ENCODE measurements at places on chromosomes 4 and X.
A peak's percentile ranks its signal among the peaks of the same experiment; 100 is the strongest.

DNA sequence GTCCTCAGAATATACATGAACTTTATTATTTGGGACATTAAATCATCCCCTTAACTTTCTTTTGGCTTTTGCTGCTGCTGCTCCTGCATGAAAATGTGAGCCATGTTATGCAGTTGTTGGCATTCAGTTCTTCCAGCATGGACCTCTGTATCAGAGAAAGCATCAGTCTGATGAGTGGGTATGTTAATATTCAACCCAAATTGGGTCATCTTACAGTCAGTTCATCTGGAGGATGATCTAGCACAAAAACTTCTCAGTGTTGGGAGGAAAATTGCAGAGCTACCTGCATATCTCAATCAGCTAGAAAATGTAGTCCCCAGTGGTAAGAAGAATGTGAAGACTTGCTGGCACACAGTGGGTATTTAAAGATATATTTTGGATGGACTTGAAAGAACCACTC, 96.7 kb downstream of the IL1RAPL2 start:
- DNase-seq = no peak

DNA sequence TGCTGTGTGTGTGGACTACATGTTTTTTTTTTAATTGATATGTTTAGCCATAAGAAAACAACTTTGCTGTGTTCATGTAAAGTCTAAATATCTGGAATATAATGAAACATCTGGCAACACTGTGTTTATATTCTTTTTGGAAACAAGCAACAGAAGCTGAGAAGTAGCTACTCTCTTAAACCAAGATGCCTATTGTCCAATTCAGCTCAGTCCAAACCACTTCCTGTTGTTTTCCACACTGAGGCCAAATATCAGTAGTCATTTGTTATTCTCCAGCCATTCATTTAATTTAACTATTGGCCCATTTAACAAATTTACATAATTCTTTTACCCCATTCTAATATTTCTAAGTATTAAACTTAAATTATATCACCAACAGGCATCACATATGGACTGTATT, 903.0 kb upstream of the SLIT2 start:
- no peak for DNase-seq

DNA sequence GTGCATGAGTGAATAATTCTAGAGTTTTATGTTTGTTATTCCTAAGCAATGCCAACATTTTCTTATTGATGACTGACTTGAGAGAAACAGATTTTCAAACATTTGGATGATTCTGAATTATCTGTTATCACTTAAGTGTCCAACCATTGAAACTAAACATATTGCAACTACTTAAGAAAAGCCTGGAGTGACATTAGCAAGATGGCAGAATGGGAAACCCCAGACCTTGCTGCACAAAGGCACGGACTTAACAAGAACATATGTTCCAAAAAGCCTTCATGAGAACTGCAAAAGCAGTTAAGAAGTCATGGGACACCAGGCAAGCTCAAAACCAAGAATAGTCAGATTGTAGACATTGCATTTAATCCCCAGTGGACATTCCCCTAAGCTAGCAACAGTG, 215.1 kb downstream of the DCHS2 start:
- DNase-seq = no peak

DNA sequence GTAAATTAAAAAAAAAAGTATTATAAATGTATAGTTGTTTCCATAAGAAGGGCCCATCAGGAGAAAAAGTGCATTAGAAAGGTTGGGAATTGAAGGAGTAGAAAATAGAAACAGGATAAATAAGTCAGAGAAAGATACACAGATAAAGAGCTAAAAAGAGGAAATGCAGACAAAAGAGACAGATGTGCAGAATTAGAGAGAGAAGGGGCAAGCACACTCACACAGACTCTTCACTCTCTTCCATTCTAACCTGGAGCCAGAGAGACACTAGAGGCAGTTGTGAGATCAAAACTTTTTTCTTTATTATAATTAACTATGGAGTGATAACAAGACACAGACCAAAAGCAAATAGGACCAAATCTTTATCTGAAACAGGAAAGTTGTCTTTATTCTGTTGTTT, 134.1 kb downstream of the CEP135 start:
- DNase-seq = no peak

DNA sequence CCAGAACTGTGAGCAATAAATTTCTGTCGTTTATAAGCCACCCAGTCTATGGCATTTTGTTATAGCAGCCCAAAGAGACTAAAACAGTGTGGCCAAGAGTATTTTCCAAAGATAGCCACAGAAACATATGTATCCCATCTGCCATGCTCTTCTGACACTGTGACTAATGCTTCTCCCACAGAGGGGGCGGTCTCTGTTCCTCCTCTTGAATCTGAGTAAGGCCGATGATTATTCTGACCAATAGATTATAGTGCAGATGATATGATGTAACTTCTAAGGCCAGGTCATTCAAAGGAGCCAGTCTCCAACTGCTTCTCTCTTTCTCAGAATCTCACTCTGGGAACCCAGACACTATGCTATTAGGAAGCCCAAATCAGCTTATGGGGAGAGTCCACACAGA, 570.7 kb downstream of the BCOR start:
- DNase-seq = no peak

- DNase-seq = no peak
Observed at GRCh38 chrX:153897899-153898298, 6.6 kb upstream of the AVPR2 start.

- DNase-seq = no peak
Observed at GRCh38 chr4:712093-712492, 6.5 kb downstream of the PCGF3 start.

DNA sequence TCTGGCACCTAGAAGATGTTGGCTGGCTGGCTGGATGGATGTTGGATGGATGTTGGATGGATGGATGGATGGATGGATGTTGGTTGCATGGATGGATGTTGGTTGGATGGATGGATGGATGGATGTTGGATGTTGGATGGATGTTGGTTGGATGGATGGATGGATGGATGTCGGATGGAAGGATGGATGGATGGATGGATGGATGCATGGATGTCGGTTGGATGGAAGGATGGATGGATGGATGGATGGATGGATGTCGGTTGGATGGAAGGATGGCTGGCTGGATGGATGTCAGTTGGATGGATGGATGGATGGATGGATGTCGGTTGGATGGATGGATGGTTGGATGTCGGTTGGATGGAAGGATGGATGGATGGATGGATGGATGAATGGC, 96.7 kb downstream of the PSAPL1 start:
- no peak for DNase-seq

DNA sequence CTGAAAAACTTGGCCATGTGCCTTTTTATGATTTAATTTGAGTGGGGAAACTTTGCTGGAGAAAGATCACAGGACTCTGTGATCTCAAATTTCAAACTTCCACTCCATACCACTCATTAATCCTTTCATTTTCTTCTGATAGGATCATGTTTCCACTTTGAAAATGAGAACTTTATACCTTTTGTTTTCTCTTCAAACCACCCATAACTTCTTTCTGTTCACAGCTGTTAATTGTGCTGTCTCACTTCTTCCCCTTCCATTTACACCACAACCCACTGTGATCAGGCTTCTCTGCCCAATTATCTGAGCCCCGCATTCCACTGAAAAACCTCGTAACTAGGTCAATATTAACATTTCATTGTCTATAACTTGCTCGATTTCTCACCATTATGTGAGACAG, 47.0 kb upstream of the ARSJ start:
- DNase-seq = no peak

- DNase-seq = no peak
Observed at GRCh38 chrX:23008431-23009099, 8.8 kb downstream of the DDX53 start.

DNA sequence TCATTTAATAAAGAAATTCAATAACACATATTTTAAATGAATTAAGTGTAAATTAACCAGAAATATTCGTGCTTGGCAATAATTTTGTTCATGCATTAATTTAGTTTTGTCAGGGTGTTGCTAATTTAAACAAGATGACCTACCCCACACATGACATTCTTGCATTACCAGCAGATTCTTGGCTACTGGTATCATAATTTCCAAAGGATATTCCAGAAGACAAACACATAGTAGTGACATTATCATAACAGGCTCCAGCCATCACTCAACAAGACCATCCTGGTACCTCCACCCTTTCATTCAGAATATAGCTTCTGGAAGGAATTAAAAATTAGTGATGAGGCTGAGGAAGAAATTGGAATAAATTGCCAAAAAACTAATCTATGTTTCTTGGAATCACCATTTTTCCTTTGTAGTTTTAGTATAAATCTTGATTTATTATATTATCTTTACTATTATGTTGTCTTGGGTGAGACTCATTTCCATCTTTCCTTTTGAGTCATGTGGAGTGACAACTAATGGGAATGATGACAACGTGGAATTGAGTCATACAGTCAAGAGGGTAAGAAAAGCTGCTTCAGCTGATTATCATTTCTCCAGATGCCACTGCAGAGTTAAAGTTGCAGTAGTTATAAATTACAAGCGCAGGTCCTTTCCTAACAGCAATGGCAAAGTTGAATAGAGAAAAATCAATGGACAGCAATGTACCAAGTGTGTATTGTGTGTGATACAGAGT, 30.9 kb upstream of the HHIP start:
- DNase-seq = no peak

DNA sequence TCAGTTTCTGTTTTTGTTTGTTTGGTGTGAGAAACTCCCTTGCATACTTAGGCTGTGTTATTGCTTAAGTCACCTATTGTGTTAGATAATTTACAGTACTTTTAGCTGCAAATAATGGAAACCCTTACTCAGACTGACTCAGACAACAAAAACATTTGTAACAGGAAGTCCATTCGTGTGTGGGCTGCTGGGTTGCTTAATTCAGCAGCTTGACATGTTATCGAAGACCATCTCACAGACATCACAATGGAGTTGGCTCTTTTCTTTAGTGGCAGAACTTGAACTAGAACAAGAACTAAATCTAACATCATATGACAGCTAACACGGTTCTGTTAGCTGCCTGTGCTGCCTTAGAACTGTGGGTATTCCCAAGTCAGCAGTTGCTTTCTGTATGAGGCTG, 9.9 kb upstream of the GABRE start:
- DNase-seq = peak; percentile 79

- no peak for DNase-seq
Observed at GRCh38 chrX:2712890-2713840, 22.1 kb downstream of the CD99 start.

- no peak for DNase-seq
Observed at GRCh38 chr4:12861422-12861821, 622.7 kb downstream of the RAB28 start.

DNA sequence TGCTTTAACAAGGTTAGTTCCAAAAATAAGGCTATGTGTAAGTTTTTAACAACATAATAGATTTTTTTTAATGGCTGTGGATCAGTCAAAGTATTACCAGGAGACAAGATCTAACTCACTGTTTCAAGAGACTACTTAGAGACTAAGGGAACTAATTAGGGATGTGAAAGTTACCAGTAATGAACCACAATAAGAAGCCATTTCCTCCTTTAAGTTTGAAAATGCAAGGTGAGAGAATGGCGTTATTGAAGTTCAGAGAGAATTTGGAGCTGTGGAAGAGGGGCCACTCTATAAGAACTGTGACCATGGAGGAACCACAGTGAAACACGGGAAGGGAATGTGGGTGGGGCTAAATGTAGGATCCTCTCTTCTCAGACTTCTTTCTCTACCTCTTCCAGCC, 624.2 kb downstream of the GLUD2 start:
- DNase-seq = no peak

GRCh38 chr4:86939729-86940575, 5.1 kb downstream of the AFF1 start:
- no peak for DNase-seq

DNA sequence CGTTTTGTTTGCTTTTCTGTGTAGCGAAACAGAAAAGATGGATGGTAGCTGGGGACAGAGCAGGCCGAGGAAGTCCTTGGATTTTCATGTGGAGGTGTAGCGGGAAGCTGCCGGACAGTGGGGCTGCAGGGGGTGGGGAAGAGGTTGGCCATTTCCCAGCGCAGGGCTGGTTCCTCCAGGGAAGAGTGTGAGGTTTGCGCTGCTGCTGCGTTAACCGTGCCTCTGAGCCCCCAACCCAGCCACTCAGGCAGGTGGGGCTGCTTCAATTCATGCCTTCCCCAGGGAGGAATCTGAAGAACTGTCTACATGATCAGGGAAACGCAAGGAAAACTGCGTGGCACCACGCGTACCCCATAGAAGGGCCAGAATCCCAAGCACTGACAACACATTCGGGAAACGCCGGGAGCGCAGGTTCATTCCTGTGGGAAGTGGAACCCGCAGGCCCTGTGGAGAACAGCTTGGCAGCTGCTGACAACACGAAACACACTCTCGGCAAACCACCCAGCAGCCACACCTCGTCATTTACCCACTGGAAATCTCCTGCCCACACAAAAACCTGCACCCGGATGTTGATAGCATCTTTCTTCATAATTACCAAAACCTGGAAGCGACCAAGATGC, 57.7 kb downstream of the PCGF3 start:
- no peak for DNase-seq

DNA sequence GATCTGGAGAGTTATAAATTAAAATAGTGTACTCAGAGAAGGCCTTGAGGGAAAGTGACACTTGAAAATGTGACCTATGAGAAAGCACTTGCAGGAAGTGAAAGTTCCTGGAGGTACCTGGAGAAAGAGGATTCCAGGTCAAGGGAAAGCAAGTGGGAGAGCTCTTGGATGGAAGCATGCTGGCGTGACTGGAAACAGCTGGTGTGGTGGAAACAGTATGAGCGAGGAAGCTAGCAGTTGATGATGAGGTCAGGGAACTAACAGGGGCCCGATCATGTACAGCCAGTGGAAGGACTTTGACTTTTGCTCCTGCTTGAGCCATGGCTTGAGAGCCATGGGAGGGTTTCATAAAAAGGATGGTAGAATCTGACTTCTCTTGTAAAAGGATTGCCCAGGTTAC, 9.5 kb upstream of the CLCN5 start:
- DNase-seq = no peak

- no peak for DNase-seq
Observed at GRCh38 chrX:148856505-148856904, 356.1 kb downstream of the AFF2 start.

DNA sequence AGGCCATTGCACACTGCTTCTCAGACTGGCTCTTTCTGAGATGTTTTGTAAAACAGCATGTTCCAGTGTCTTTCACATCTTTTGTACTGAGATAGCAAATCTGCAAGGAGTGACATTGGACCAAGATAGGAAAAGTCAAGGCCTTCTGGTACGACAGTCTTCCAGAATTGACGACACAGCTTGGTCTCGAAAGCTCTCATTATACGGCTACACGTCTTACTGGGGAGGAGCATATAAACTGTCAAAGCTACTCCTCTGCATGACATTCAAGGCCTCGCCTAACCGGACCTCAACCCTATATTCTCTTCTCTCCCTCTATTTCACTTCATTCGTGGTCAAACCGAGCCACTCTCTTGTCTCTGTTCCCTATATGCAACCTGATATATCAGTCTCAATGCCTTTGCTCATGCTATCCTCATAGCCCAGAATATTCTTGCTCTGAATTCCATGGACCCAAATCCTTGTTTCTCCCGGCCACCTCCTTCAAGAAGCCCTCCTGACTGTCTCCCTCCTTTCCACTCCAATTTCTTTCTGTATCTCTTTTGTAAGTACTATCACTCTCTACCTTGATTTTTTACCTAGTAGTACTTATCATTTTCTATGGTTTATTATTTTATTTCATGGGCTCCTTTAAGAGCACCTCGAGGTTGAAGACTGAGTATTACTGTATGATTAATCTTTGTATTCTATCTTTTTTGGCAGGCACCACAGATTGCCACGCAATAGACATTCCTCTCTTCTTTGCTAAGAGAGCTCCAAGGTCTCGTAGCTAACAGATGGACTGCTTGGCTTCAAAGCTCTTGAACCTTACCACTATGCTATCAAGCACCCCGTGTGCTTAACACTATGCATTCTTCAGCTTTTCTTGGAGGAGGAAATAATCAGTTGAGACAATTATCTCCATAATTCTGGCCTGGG, 35.1 kb downstream of the RBM47 start:
- DNase-seq = no peak

All from kidney epithelial cell (primary cell).